ENCODE measurements at places on chromosomes 6 and 20. TPM values are rescaled to one million over a fixed set of nuclear protein-coding genes. Genes with fewer than 3 reads are reported as not detected.

- DNase-seq = no peak
Observed at GRCh38 chr20:20568604-20569205, 143.7 kb downstream of the RALGAPA2 start.

GRCh38 chr20:12987261-12987660 lies 21.5 kb upstream of the SPTLC3 start:
- DNase-seq = no peak

DNA sequence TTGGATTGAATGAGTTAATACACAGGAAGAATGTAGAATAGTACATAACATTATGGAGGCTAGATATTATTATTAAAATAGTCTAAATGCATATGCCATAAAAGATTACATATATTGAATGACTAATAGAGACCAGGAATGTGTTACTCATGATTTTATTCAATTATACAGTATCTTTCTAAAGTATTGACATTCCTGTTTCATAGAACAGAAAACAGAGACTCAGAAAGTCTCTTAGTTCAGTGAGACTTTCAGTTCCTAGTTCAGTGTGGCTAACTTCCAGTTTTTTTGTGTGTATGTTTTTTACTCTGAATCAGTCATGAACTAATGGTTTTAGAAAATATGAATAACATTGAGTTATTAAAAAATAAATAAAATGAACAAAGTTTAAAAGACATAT lies 34.6 kb upstream of the TMEM244 start:
- DNase-seq = no peak

The SDCBP2 gene
- 4.4 TPM for total RNA-seq

DNA sequence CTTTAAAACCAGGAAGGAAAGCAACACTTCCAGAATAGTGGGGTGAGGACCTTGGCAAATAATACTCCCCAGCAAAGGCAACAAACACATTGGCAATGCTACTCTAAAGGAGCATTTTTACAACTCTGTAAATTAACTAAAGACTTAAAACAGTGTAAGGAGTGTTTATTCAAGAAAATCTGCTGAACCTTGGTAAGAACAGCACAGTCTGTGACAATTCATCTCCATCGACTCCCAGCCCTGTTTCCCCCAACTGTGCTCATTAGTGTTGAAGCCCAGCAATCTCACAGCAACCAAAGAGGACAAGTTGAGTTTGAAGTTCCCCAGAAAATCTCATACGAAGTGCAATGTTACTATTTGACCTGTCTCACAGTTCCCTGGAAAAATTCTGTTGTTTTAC lies 884.9 kb downstream of the C6orf118 start:
- no peak for DNase-seq
